ENCODE measurements at places on chromosomes 1 and 21.

- DNase-seq = no peak
Measured at GRCh38 chr1:6996371-6996770, 211.1 kb downstream of the CAMTA1 start.

- no peak for DNase-seq
Measured at GRCh38 chr1:183178545-183178944, 7.5 kb upstream of the LAMC2 start.

- DNase-seq = no peak
Measured at GRCh38 chr1:31910933-31911332, 27.2 kb downstream of the PTP4A2 start.

DNA sequence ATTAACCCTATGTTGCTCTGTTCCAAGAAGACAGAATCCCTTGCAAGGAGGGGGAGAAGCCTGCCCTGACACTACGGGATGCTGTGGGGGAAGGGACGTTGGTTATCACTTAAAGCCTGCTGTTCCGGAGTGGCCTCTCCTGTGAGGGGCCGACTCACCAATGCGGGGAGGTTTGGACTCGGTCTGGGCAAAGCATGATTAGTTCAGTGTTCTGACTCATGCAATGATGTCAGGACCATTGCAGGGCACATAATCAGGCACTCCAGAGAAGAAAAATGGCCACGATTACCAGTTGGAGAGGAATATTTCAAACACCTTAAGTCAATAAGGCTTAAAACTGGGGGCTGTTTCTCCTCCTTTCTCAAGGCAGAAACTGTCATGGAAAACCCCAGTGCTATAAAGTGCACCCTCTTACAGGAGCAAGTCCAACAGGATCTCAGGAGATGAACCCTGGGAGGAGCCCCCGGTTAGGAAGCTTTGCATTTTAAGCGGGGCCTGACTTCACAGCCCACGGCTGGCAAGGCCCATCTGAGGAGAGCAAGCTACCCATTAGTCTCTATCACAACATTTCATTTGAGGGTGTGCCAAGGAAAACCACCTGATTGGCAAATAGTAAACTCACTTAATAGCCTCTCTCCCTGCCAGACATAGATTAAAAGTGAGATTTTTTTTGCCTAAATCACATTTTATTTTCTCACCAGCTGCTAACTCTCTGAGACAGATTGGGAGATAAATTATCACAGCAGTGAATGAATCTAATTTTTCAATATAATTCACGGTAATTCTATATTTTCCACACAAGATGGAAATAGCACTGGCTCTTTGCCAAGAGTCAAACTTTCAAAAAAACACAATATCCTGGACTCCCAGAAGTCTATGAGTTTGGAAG, 202.5 kb downstream of the C1orf94 start:
- no peak for DNase-seq

GRCh38 chr1:97820470-97821188, 100.2 kb downstream of the DPYD start:
- DNase-seq = no peak

DNA sequence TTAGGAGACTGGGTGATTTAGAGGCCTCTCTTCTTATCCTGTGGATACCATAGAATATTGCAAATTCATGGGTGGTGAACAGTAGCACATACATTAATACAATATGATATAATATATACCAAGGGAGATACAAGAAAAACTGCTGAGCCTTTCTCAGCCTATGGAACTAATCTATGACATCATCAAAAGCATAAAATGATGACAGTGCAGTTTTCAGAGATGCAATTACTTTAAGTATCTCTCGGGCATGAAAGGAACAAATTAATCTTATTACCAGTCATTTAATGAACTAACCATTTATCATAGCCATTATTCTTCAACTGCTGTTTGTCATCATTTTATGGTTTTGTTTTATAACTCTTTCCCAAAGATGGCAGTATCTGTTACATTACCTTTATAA, 3.5 kb downstream of the CHODL start:
- no peak for DNase-seq

GRCh38 chr1:231663211-231663792, 36.7 kb downstream of the DISC1 start:
- no peak for DNase-seq

- no peak for DNase-seq
Measured at GRCh38 chr1:43549921-43550597, 19.4 kb downstream of the PTPRF start.

GRCh38 chr21:16863908-16864307, 648.9 kb upstream of the CXADR start:
- DNase-seq = no peak

DNA sequence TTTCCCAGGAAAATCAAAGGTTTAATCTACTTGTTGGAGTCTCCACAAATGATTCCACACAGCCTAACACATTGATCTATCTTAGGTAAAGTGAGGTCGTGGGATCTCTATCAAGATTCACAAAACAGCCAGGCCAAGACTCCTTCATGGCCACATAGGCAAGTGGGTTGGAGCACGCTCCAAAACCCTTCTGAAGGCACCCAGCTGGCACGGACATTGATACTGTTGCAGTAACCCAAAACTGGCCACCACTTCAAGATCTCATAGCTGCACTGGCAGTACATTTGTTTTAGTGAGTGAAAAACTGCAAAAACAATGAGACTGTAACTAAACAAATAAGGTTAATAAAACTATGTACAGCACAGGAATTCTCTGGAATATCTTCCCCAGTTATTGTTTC, 61.9 kb downstream of the COLGALT2 start:
- DNase-seq = no peak

DNA sequence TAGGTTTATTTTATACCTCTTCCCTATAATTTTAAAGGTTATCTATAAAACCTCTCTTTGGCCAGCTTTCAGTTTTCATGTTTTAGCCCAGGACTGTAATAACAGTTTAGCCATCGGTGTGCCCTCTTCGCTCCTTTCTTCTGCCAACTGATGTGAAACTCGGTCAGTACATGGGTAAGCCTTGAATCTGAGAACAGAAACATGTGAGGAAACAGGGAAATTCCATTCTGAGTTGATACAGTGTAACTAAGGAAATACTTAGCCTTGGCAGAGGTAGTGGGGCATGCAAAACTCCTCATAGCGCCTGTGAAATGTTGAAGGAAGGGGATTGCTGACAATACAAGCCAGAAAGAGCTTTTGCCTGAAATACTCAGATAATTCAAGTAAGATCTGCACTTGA, 465.2 kb downstream of the NCAM2 start:
- no peak for DNase-seq

- no peak for DNase-seq
Measured at GRCh38 chr1:7315946-7316345, 455.1 kb upstream of the VAMP3 start.

DNA sequence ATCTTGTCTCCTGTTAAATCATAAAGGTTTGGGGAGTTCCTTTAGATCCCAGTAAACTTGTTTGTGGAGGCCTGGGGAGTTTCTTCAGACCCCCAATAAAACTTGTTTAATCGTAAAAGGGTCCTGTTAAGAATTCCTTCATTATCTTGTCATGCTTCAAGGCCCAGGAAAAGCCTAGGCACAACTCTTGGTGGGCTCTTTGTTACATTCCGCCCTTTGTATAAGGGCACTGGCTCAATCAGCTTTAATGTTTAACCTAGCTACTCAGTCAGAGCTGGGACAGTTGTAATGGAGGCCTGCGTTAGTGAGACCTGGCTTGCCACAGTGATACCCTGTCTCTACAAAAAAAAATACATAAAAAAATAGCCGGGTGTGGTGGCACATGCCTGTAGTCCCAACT, 77.2 kb downstream of the MPZL1 start:
- no peak for DNase-seq

- peak; percentile 93 for DNase-seq
Measured at GRCh38 chr1:172533513-172534151, 682 bp downstream of the SUCO start.

GRCh38 chr1:233224311-233224710, 71.2 kb downstream of the PCNX2 start:
- no peak for DNase-seq

DNA sequence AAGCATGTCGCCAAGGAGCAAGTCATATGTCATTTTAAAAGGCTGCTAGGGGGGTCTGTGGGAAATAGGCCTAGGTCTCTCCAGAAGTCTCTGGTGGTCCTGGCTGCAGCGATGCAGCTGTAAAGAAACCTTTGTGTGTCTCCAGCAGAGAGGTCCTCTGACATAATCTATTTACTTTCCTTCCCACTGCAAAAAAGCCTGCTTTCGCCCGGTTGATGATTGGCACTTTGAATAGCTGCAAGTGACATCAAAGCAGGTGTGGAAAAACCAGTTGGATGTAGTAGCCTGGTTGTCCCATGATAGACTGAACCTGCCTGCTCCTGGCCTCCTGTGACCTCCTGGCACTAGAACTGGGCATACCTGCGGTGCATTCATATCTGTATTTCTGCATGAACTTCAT, 13.8 kb downstream of the RASSF5 start:
- DNase-seq = no peak

GRCh38 chr1:225595452-225595851, 57.5 kb downstream of the ENAH start:
- DNase-seq = no peak

- no peak for DNase-seq
Measured at GRCh38 chr21:42567214-42567555, 53.5 kb downstream of the SLC37A1 start.

DNA sequence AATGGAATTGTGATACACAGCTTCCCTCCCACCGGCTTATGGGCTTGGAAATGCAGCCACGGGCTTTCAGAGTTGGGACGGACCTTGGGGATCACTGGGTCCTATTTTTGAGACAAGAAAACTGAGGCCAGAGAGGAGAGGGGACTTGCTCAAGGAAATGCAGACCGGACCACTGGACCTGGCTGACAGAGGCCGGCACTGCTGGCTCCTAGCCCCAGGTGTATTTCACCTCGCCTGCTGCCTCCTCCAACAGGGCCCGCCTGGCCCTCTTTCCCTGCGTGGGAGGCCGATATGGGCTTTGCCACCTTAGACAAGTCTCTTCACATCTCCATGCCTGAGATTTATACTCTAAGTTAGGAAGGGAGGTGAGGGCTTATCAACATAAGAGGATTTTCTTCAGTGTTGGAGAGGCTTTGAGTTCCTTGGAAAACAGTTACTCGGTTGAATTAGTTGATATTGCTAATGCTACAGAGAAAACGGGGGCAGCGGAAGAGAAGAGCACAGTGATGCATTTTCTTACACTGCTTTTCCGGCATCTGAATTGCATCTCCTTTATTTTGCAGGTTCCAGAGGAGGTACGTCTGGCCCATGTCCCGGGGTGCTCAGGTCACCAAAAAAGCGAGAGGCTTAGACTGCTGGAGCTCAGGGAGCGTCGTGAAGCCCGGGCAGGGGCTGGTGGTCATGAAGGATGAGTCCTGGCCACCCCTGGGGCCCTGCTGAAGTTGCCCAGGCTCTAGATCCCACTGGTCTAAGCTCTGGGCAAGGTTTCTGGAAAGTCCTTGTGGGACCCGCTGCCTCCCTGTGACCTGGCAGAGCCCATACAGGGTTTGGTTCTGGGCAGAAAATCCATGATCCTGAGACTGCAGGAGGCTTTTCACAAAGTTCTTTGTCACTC, 44.7 kb downstream of the CAPN2 start:
- no peak for DNase-seq

DNA sequence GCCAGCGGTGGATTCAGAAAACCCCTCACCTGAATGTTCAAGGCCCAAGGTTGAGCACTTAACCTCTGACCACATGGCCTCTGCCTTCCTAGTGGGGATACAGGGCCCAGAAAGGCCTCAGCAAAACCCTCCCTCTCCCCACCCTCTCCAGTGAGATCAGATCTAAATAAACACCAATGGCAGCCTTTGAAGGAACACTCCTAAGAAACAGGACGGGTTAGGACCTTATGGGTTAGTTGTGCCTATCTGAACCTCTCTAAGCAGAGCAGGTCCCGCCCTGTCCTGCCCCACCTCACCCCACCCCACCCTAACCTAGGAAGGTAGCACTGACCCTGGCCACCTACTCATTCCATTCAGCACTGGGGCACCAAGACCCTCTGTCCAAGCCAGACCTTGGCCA, 7.9 kb upstream of the GRHL3 start:
- DNase-seq = no peak

DNA sequence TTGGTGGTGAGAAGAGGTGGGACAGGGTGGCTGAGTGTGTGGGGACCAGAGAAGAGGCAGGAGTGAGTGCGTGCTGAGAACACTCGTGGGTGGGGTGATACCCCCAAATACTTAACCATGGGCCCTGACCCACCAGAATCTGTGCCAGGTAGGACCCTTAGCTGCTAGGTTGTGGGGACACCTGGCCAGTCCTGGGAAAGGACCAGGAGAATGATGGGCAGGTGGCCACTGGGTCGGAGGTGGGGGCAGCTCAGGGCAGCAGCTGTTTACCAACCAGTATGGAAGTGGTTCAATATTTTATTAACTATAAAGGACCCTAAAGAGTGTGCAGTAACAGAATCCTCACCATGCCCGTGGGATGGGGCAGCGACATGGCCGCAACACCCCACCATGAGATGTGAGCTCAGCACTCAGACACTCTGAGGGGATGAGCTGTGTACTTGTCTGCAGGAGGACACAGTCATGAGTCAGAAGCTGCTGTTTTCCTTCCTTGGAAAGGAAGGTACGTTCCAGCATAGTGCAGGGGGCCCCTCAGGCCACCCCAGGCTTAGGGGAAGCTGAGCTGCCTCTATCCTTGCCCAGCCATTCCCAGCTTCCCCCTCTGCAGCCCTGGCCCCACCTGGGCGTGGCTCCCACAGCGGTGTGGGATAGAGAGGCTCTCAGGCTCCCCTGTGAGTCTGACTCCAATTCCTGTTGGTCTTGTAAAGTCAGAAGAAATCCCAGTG, 25.4 kb downstream of the TEX35 start:
- peak; percentile 85 for DNase-seq

- DNase-seq = no peak
Measured at GRCh38 chr1:22846458-22846857, 126.2 kb downstream of the LACTBL1 start.

GRCh38 chr1:17207540-17207939, 2.6 kb downstream of the PADI1 start:
- DNase-seq = no peak

GRCh38 chr1:114531094-114531493, 20.1 kb upstream of the TRIM33 start:
- DNase-seq = no peak

DNA sequence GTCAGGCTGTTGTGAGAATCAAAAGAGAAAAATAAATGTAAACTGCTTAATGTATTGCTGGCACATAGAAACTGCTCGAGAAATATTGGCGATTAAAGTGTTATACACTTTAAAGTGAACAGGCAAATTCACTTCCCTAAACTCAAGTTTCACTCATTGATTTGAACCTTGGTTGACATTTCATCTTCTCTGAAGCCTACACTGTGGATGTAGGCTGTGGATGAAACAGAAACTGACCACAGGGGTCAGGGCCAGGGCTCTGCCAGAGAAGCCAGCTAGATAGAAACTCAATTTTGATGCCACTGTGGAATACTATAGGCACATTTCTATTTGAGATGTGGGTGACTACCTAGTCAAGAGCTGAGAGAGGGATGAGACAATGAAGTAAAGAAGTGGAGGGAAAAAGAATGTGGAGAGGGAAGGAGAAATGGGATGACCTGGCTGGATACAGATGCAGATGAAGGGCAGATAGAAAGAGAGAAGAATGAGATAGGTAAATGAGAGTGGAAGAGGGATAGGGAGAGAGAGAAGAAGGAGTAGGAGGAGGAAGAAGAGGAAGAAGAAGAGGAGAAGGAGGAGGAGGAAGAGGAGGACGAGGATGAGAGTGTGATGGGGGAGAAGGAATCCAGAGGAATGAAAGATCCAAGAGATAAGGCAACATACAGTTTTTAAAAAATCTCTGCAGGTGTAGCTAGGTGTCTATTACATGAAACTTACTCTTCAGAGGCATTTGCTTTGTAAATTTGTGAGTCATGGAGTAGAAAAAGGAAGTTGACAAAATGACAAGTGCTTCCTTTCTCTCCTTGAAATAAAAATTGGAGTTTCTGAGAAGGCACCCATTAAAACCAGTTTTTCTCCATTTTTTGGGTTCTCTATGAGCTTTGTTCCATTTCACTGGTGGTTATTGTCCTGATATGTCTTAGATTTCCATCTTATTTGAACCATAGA, 17.4 kb upstream of the CD1D start:
- DNase-seq = no peak

Measured in vagina (tissue), 2 donors.